ENCODE measurements at places on chromosomes 13 and 19. TPM values are rescaled to one million over a fixed set of nuclear protein-coding genes. Genes with fewer than 3 reads are reported as not detected.

- peak; percentile 55 for DNase-seq
Measured at GRCh38 chr19:1045247-1045603, 5.3 kb downstream of the ABCA7 start.

DNA sequence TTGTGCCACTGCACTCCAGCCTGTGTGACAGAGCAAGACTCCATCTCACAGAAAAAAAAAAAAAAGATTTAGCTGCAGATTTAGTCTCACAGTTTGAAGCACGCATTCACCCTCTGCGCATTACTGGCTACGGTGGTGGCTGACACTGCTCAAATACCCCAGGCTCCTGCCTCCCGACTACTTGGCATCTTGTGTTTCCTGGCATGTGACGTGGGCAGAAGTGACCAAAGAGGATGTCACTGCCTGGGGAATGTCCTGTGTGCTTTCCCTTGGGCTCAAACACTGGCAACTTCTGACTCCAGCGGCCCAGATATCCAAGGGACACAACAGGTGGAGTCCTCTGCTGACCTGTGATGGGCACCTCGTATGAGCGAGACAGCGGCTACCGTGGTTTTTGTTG is 24.7 kb upstream of the EIF3G start:
- DNase-seq: no peak

GRCh38 chr13:112529216-112529615 is 58.7 kb downstream of the TUBGCP3 start:
- no peak for DNase-seq

Gene EXOC3L2
- total RNA-seq: not detected

Gene CCDC122
- 16.0 TPM for total RNA-seq

Gene PROZ
- not detected for total RNA-seq

Gene IL11
- 5.2 TPM for total RNA-seq
